Calu3 (cell line): ENCODE measurements at places on chromosomes 5 and 9.

- DNase-seq = no peak
These were observed 910 bp downstream of the TDRD7 start for GRCh38 chr9:97412626-97413385.

DNA sequence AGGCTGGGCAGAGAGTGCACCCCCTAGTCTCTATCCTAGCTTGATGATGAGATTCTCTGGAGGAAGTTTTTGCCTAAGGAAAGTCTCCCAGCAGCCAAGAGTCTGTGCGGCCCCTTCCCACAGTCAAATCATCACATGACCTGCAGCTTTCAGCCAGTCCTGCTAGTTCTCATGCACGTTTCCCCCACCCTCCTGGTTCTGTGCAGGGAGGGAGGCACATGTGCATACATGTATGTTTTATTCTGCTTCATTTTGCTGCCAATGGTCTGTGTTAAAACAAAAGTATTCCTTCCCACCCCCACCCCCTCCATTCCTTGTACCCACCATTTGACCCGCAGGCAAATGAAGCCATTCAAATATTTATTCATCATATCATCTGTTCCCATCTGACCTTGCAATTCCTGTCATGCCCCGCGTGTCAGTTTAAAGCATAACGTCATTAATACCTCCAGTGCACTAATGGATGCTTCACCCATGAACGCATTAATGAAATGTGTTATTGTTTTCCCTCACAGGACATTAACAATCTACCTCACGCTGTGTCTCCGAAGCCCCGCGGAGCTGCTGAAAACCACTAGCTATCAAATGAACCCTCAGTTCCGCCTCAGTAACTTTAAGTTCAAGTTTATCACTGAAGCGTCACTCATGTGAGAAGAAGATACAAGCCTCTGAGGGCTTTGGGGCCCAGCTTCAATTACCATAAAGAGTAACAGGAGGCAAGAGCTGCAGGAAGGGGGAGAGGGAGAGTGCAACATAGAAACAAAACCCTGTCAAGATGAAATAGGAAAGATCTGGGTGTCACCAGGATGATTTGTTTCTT, 139.6 kb downstream of the RASEF start:
- DNase-seq = no peak

DNA sequence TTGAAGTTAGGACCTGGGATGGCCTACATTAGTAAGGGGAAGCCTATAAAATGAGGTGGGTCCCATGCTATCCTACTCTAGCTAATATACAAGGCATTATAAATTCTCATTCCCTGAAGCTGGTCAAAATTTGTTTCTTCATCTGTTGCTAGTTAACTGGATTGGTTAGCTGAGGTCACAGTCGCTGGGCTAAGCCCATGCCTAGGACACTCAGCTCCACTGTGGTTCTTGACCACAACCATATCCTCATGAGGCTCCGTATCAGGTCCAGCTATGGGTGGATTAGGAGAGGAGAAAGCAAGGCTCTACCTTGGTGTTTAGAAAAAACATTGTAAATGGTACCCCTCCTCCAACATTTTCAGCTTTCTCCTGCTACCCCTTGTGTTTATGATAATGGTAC, 52.8 kb upstream of the RAI14 start:
- no peak for DNase-seq

- no peak for DNase-seq
These were observed 121.0 kb downstream of the PDZD2 start for GRCh38 chr5:31759925-31760324.

GRCh38 chr5:140694276-140694675, 3.0 kb downstream of the HARS2 start:
- no peak for DNase-seq

- DNase-seq = no peak
These were observed 40.0 kb downstream of the EXOC3 start for GRCh38 chr5:483011-483410.

DNA sequence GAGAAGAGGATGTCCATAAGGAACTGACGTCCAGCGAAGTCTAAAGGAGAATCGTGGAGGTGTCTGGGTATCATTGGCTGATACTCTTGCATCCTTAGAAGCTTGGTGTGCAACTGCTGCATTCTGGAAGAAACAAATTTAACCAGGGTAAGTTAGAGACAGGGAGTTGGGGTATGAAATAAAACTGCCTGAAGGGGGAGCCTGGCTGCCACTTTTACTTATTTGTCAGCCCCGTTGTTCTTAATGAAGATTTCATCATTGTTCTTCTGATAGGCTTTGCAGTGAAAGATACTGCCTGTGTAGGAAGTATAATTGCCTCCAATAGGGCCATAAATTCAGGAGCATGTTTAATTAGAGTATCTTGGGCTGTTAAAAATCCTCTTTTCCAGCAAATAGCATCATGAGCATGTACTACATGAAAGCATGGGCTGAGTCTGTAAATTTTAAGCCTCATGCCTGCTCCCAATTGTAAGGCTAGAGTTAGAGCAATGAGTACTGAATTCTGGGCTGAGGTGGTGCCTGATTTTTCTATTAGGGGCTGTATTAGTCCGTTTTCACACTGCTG, 1264.5 kb upstream of the ACO1 start:
- DNase-seq = peak; percentile 11

DNA sequence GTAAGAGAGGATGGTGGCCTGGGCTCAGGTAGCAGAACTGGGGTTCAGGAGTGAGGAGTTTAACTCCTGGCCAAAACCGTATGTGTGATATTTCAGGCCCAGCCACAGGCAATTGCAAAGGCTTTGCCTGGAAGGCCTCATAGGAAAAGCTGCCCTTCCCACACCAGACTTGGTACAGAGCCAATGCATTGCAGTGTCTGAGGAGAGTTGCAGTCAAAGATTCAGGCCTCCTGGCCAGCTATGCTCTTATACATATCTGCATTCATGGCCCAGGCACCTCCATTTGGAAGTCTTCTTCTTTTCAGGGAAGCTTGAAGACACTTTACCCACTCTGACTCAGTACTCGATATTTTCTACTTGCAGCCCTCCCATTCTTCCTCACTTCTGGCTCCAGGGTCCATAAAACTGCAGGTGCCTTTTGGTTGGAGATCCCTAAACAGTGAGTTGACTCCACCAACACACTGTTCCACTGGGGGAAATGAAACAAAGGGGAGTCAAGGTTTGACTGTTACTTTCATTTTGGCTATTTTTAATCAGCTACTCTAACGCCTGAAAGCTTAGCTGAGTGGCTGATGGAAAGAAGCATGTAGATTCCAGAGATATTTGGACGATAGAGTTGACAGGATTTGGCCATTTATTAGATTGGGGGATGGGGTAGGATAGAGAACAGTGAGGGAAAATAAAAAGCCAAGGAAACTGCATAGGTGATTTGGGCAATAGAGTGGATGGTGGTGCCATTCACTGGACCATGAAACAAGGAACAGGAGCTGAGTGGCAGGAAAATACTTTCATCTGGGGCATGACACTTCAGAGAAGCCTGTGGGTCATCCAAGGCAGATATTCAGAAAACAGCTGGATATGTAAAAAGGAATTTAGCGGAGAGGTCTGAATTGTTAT, 30.6 kb upstream of the IL33 start:
- DNase-seq = no peak

DNA sequence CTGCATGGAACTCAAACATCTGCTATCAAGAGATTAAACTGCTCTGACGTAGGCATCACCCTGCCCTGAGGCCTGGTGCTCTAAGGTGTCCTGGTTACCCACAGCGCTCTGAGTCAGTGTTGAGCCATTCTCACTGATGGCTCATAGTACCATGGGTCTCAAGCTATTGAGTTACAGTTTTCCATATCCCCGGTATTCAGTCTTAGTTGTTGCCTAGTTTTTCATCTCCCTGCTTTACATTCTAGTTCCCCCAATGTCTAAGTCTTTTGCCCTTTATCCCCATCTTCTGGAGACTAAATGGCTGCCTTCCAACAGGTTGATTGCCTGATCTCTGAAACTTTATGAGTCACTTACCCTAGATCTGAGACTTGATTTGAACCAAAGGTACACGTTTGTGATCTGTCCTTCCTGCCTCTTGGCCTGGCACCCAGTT, 161.2 kb upstream of the PTGER4 start:
- DNase-seq = peak; percentile 3

DNA sequence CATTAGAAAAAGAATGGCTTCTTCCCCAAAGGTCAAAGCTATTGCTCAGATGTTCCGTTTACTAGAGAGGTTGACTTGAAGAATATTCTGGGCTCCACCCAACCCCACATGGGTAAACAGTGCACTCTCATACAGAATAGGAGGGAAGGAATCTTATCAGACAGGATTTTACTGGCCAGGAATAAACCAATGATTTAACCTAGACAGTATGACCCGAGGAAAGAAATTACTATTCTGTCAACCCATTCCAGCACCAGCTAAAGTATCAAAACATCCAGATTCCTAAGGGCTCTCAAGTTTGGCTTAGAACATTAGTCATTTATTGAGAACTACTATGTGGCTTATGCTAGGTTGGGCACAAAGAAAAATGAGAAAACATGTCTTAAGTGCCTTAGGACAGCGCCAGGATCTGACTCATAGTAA, 493.6 kb upstream of the KLF4 start:
- DNase-seq = no peak

GRCh38 chr9:123475407-123475806, 119.4 kb downstream of the CRB2 start:
- no peak for DNase-seq

DNA sequence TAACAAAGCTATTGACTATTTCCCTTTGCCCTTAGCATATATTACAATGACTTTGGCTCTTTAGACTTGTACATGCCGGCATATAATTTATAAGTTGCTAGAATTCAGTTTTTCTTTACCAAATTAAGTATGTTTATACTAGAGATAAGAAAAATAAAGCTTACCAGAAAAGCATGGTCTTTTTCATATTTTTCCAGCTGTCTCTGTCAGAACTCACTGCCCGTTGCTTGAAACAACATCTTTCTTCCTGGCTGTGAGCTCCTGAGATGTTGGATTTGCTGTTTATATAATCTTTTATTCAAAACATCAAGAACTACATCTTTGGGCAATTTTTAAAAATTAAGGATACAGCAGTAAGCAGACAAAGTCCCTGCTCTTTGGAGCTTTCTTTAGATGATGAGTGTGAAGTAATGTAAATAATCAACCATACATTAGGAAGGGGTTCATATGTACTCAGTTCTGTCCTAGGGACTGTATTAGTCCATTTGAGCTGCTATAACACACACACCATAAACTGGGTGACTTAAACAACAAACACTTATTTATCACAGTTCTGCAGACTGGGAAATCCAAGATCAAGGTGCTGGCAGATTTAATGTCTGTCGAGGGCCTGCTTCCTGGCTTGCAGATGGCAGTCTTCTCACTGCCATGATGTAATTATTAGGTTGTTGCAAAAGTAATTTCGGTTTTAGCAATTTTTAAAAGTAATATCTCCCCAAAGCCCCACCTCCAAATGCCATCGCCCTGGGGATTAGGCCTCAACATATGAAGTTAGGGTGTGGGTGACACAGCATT, 45.4 kb upstream of the RANBP3L start:
- DNase-seq = no peak

DNA sequence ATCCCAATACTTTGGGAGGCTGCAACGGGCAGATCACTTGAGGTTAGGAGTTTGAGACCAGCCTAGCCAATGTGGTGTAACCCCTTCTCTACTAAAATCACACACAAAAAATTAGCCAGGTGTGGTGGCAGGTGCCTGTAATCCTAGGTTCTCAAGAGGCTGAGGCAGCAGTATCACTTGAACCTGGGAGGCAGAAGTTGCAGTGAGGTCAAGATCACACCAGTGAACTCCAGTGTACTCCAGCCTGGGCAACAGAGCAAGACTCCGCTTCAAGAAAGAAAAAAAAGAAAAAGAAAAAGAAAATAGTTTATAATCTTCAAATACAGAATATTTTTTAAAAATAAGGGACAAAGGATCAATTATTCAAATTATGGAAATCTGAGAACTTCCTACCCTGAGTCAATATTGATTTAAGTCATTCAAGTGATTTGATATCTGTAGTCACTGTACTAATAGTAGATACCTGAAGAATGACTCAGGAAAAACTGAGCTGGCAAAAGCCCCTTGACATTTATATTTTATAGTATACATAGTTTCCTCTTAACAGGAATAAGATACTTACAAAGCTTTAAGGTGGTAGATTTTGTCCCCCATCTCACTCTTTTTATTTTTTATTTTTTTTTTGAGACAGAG, 61.8 kb downstream of the PTBP3 start:
- DNase-seq = no peak

GRCh38 chr9:36836486-36836885, 197.6 kb downstream of the PAX5 start:
- DNase-seq = no peak

- DNase-seq = peak; percentile 24
These were observed 67.1 kb upstream of the CLINT1 start for GRCh38 chr5:157925786-157926671.

DNA sequence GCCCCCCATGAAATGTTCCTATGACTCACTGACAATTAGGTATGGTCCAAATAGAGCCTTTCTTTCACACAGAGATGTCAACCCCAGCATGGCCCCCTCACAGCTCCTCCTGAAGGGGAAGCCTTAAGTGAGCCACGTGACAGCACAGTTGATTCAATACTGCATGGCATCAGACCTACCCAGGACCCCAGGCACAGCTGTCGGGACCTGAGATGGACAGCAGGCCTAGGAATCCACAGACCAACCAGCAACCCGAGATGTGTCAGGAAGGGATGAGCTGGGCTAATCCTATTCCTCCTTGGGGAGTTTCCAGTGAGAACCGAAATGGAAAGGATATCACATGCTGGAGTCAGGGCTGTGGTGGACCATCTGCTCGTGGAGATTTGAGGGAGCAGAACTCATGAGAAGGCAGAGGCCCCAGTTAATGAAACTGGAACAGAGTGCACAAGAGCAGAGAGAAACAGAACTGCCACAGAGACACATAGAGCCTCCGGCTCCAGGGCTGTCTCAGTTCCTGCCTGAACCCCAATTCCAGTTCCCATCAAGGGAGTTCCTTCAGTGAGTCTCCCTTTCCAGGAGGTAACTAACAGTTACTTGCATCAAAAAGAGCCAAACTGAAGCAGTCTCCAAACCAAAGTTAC, 42.1 kb upstream of the SMIM23 start:
- no peak for DNase-seq
